Activated naive CD4-positive, alpha-beta T cell treated with anti-CD3 and anti-CD28 coated beads, Interleukin-2, amount 50 U/mL, for 72 hours (primary cell): ENCODE measurements at places on chromosomes 2 and 18.

GRCh38 chr18:75353357-75353756 lies 74.1 kb downstream of the SMIM21 start:
- DNase-seq, result no peak

GRCh38 chr2:117960231-117960630 lies 53.6 kb downstream of the CCDC93 start:
- no peak for DNase-seq

DNA sequence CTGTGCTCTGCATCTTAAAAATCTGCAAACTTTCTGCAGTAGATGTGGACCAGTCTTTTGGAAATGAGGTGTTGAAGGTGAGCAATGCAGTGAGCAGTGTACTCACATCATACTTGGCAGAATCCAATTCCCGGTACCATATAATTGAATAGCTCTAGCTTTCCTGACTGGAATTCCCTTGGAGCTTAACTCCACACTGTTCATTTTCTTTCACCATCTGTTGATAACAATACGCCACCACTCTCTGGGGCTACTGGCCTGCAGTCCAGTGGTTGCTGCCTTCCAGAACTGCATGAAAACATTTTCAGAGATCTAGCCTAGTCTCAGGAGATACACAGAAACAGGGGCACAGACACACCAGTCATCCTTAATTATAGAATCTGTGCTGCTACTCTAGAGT lies 820.0 kb upstream of the NXPH2 start:
- DNase-seq, result no peak

DNA sequence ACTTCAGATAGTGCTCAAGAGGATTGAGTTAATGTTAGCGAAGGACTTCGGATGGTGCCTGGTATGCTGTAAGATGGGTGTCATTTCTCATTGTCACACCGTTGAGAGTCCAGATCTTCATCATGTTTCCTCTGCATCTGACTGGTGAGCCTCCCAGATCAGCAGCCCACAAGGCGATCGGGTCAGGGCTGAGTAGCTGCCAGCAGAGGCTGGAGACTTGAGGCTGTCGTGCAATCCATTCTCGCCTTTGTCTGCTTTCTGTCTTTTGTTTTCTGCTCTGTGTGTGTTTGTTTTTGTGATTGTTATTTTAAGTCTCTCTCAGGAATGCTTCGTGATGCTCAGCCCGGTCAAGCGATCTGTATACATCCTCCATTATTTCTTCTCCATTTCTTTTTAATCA lies 95.8 kb downstream of the TGOLN2 start:
- no peak for DNase-seq

GRCh38 chr2:26522325-26522724 lies 44.4 kb upstream of the OTOF start:
- no peak for DNase-seq

DNA sequence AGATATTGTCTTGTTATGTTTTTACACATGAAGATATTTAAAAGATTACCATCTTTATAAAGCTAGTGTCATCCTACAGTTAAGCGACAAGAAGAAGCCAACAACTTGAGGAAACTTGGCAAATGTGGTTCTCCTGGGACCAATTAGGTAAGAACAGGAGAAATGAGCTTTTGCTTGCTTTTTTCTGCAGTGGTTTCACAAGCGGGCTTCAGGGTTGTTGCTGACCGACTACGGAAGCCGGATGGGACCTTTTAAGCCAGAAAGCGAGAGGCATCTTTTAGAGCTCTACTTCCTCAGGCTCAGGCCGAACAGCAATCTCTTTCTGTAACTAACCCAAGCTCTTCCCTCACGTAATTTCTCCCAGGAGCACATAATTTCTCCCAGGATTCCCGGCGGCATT lies 256.5 kb downstream of the CNTNAP5 start:
- no peak for DNase-seq

DNA sequence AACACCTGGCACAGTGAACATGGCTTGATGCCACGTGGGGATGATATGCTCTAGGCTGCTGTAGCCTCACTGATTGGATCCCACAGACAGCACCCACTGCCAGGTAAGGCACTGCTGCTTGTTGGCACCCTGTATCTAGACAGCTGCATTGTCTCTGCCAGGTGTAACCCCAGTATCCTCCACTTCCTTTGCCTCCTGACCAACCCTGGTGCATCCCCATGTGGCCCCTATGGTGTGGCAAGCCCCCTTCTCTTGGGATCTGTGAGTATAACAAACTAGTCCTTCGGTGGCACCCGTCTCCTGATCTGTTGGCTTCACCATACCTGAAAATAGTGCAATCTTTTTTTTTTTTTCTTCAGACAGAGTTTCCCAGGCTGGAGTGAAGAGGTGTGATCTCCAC lies 11.1 kb downstream of the TEX51 start:
- no peak for DNase-seq

DNA sequence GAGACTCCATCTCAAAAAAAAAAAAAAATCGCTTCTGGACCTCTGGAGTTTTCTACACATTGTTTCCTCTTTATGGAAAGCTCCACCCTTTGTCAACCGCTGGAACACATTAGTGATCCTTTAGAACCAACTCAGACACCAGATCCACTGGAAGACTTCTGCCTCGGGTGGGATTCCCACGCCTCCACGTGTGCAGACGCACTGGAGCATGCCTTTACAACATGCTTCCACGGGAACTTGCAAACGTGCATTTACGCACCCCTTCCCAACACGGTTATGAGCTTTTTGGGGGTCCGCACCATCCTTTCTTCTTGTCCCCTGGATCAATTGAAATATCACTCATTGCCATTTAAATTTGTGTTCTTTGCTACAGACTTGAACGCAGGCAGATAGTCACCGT lies 5.1 kb downstream of the CYS1 start:
- DNase-seq, result no peak

GRCh38 chr2:200592406-200593075 lies 6.7 kb downstream of the AOX1 start:
- DNase-seq, result no peak

- no peak for DNase-seq
Observed at GRCh38 chr2:168165397-168165796, 82.0 kb downstream of the STK39 start.

GRCh38 chr2:43984533-43984932 lies 11.3 kb downstream of the LRPPRC start:
- no peak for DNase-seq

DNA sequence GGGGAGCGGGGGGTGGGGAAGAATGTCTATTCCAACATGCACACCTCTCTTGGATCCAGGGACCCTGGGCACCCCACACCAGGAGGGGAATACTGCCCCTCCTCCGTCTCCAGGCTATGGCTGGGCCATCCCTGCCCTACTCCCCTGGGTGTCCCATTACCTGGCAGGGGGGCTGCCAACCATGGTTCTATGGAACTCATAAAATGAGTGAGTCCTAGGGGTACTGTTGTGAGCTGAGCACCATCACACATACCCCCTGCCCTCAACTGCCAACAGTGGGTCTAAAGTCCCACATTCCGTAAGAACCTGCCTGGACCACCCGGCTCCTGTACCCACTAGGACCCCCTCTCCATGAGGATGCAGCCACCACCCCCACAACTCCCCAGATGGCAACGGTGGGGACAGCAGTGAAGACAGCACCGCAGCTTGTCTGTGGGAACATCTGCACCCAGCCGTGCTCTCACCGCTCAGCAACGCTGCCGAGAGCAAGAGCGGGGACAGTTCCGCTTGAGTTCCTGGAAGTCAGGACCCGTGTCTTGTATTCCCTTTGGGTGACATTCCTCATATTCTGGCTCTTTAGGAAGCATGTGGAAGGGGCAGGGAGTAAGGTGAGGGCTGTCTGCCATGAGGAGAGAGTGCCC lies 41.5 kb downstream of the BIN1 start:
- no peak for DNase-seq

DNA sequence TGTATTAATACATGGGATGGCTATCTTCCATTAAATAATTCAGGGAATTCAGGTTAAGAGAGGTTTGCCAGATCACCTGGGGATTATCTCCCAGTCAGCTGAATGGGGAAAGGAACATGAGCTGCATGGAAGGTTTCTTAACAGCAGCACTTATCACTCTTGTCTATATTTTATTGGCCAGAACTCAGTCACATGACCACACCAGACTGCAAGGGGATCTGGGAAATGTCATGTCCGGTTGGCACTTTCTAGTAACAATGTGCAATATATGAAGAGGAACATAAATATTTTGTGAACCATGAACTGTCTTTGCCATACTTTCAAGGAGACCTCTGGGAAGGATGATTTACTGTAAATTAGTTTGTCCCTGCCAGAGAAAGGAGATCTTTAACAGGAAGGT lies 599.1 kb downstream of the SLC4A3 start:
- no peak for DNase-seq

- DNase-seq, result no peak
Observed at GRCh38 chr2:208163489-208163888, at the start of gene CRYGA. CRYGA (minus strand) TSS chr2:208163589; CDS start chr2:208163556, 33 bp downstream.

DNA sequence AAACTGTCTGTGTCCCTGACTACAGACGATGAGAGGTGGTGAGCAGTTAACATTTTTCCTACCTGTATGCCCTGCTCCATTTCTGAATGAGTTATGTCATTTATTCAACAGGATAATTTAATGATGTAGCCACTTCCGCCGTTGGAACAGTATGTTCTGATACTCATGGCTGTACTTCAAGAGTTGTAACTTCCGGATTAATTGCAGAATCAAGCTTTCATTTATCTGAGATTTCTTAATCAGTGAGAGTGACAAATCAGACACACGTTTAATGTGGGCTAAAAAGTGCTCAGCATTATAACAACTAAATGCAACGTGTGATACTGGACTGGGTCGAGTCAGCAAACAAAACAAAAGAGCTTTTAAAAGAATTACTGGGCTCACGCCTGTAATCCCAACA lies 107.7 kb downstream of the KCTD1 start:
- DNase-seq, result no peak

- DNase-seq, result no peak
Observed at GRCh38 chr2:98801286-98801685, 70.4 kb upstream of the MGAT4A start.

DNA sequence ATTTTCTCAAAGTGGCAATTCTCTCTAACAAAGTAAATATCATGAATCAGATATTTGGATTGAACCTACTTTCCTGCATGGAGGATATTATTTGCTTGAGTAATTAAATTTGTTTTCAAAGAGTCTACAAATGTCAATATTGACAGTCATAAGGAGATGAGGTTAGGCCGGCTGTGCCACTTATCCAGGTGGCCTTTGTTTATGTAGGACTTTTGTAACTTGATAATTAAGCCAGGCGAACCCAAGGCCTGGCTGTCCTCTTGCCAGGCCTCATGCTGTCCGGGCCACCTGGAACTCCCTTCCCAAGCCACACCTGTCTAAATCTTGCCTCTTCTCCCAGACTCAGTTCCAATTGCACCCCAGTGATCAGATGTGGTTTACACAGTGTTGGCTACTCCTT lies 255.2 kb downstream of the ACKR3 start:
- DNase-seq, result no peak

- DNase-seq, result no peak
Observed at GRCh38 chr2:149861034-149861433, 273.5 kb upstream of the MMADHC start.

DNA sequence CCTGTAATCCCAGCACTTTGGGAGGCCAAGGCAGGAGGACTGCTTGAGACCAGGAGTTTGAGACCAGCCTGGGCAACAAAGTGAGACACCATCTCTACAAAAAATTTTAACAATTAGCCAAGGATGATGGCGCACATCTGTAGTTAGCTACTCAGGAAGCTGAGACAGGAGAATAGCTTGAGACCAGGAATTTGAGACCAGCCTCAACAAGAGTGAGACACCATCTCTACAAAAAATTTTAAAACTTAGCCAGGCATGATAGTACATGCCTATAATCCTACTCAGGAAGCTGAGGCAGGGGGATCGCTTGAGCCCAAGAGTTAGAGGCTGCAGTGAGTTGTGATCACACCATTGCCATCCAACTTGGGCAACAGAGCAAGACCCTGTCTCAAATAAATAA lies 7.0 kb downstream of the MEMO1 start:
- no peak for DNase-seq

GRCh38 chr2:70467237-70467636 lies 86.4 kb downstream of the TGFA start:
- DNase-seq, result no peak

DNA sequence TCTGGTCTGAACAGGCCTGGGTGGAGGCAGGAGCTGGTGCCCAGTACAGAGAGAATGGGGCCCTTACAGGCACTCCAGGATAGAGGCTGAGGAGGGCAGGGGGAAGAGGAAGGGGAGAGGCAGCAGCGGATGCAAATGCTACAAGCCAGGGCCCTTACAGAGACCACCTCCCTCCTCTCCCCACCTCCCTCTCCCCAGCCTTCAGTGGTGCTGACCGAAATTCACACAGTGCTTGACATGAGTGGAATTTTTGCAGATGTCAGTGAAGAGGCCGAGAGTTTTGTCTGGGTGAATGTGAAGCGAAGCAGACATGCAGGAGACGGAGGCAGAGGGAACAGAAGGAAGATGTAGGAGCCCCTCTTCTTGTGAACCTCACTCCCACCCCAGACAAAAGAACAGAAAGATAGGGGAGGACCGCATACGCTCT lies 31.9 kb downstream of the CIB4 start:
- DNase-seq, result no peak

GRCh38 chr18:13524811-13525210 lies 201.5 kb downstream of the FAM210A start:
- DNase-seq, result no peak

DNA sequence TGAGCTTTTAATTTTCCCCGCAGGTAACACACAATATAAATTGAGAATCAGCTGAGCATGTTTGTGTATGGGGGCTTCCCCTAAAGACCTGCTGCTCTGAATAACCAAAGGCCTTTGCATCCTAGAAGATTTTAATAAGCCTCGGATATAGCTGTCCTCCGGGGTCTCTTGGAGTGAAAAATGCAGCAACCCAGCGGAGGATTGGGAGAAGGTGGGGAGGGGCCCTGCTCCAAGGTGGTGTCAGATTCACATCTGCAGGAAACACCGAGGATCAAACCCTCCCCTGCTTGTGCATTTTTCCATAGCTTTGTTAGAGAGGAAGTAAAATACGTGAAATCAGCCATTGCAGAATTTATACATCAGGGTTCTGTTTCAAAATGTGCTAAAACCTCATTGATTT lies 63.0 kb upstream of the OTOF start:
- no peak for DNase-seq

GRCh38 chr2:225534697-225535096 lies 135.2 kb downstream of the NYAP2 start:
- no peak for DNase-seq
